SHP77 treated with DMSO at 0.1 percent for 48 hours (cell line): ENCODE measurements at places on chromosomes 3 and 15.

- DNase-seq: no peak
Observed at GRCh38 chr3:111735243-111735758, 123.8 kb upstream of the PHLDB2 start.

GRCh38 chr3:142310439-142310838 lies 85.1 kb upstream of the GK5 start:
- no peak for DNase-seq

DNA sequence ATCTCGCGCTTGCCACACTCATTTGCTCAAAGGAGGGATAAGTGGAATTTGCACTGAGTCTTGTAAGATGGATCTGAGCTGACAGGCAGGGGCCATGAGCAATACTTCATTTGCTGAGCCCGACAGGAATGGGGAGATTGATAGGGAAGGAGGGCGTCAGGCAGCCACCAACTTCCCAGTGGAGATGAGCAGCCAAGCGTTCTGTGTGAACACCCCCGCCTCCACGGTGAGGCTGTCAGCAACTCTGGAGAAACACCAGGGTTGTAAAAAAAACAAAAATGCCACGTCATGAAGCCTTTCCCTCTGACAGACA lies 36.8 kb downstream of the TLE3 start:
- no peak for DNase-seq

DNA sequence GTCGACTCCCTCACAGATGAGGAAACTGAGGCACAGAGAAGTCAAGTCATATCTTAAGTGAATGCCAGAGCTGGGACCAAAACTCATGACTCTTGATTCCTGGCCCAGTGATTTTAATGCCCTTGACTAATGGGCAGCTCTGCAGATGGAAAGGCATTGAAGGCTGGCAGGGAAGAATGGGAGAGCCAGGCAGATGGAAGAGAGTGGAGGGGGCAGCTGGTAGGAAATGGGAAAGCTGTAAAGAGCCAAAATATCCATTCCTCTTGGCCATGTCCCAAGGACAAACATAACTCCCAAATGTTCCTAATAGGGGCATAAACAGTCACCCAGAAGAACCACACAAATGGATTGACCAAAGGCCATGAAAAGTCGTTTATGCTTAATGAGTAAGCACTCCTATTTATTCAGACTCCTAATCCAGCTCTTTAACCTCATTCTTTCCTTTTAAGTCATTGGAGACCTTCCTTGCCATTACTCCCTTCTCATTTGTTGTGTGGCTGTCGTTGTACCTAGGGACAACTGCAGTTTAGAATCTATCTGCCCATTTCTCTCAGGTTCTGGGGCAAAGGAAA lies 330.5 kb upstream of the ROPN1 start:
- DNase-seq: no peak

GRCh38 chr15:86139828-86140227 lies 60.2 kb downstream of the AGBL1 start:
- DNase-seq: no peak

GRCh38 chr3:31094048-31094447 lies 199.6 kb upstream of the GADL1 start:
- no peak for DNase-seq
